SK-N-DZ (cell line): ENCODE measurements at places on chromosomes 1 and 21.

GRCh38 chr1:192474080-192474683 lies 101.4 kb upstream of the RGS1 start:
- DNase-seq, result peak; percentile 40

- no peak for DNase-seq
Observed at GRCh38 chr1:179812501-179813292, 64.9 kb downstream of the TOR1AIP2 start.

DNA sequence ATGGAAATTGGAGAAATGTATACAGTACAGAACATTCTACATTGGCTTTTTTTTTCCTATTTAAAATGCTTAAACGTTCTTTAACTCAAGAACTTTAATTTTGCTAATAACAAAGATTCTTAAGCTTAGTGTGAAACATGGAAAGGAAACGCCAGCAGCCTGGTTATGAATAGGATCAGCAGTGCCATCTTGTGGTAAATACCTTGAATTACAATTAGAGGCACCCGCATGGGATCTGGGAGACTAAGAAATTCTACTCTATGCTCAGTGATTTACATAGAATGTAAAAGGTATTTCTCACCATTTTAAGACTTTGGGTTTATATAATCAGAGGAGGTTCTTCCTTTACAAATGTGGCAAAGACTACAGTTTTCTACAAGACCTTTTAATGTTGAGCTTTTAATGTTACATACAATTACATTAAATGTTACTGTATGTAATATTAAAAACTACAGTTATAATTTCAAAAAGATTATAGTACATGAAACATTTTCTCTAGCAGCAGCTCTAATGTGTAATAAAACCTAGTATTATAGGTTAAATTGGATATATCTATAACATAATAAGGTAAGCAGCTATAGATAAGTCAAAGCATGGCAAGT lies 32.1 kb upstream of the APOBEC4 start:
- peak; percentile 46 for DNase-seq

GRCh38 chr1:215276582-215276981 lies 194.0 kb downstream of the KCNK2 start:
- DNase-seq, result no peak

GRCh38 chr1:105556266-105556665 lies 1500.2 kb upstream of the PRMT6 start:
- DNase-seq, result no peak

GRCh38 chr1:50251702-50252101 lies 143.0 kb downstream of the ELAVL4 start:
- DNase-seq, result peak; percentile 46

- no peak for DNase-seq
Observed at GRCh38 chr1:158102881-158103674, 77.6 kb upstream of the CD1D start.

- no peak for DNase-seq
Observed at GRCh38 chr1:59124166-59124565, 172.7 kb upstream of the FGGY start.

GRCh38 chr1:100536031-100536430 lies 1.9 kb upstream of the GPR88 start:
- DNase-seq, result no peak

DNA sequence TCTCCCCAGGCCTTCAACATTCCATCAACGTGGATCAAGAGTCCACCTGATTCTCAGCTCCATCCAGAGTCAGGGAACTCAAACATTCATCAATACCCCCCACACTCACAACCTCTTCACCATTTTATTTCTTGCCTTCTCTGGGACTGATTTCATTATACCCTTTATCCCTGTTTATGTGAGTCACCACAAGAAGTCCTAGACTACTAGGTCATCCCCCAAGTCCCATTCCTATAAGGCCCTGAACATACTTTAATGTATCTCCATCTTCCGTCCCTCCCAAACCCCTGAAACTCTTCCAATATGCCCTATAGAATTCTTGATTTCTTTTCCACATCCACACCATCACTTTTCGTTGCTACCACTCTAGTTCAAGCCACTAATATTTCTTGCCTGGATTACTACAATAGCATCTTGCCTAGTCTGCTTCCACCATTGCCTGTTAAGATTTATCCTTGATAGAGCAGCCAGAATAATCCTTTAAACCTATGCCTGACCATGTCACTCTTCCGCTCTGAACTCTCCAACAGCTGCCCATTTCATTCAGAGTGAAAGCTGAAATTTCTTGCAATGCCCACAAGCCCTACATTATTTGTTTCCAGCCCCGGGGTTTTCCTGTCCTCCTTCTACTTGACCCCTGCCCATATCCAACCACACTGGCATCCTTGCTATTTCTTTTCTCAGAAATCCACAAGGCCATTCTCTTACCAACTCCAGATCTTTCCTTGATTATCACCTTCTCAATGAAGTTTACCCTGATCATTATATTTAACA lies 9.4 kb upstream of the SAMD13 start:
- no peak for DNase-seq

- DNase-seq, result no peak
Observed at GRCh38 chr1:228884615-228885566, 149.6 kb downstream of the RHOU start.

DNA sequence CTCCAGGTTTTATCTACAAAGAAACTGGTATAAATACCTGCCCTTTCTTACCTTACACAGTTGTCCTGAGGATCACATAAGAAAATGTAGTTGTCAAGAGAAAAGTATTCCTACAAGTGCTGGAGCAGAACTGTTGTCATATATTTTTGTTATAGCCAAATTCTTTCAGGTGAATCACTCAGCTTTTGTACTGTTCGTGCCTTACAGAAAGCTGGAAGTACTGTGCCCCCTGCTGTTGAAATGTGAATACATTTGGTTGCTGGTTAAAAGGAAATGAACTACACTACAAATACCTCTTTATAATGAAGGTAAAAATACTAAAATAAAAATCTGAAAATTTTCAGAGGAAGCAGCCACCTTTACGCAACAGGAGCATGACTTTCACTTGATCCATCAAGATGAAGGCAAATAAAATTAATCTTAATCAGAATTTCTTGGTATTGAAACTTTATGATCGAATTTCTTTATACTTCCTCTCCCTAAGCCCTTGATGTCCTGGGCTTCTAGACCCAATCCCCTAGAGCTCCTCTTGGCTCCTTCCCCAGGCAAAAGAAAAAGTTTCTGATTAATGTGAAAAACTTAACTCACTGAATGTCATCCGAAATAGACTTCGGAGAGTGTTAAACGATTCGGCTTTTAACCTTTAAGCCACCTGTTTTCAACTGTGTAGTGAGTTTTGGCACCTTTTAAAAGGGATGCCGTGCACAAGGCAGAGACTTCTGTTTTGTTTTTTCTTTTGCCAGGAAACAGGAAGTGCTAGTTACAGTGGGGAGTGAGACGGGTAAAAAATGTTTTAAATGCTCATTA lies 12.5 kb downstream of the CHML start:
- DNase-seq, result peak; percentile 32

DNA sequence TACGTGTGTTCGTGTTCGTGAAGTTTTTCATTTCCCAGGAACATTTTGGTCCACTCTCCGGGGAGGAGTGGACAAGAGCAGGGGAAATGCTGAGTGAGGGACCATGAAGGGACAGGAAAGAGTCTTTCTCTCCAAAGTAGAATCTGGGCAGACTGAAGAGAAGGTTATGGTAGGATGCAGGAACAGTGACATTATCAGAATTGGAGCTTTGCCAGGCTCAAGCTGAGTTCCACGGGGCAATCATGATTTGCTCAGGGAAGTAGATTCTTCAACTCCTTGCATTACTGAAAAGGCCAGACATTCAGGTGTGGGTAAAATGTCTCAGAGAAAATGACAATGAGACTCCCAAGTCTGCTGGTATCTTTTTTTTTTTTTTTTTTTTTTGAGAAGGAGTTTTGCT lies 16.6 kb downstream of the ATP1A4 start:
- DNase-seq, result no peak

- no peak for DNase-seq
Observed at GRCh38 chr1:178011465-178011828, 41.6 kb upstream of the SEC16B start.

DNA sequence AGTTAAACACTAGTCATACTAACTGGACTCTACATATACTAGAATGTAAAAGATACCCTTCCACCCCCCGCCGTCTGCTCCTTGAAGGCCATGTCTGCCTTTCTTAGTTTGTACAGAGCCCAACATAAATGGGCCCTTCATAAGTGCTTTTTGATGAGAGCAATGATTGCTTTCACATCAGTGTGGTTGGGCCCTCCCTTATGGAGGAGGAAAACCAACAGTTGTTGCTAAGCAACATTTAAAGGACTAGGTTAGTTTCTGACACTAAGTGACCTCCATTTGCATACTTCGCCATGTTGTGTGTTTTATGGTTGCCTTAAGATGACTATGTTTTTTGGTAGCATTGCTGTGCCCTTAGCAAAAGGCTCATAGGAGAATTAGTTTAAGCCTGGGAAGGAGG lies 182.0 kb upstream of the SGIP1 start:
- DNase-seq, result no peak

- no peak for DNase-seq
Observed at GRCh38 chr21:42384989-42385388, 10.9 kb downstream of the TMPRSS3 start.

GRCh38 chr21:24628046-24628445 lies 979.2 kb downstream of the MRPL39 start:
- DNase-seq, result no peak

- DNase-seq, result no peak
Observed at GRCh38 chr1:206808615-206809014, 36.3 kb upstream of the IL10 start.

GRCh38 chr1:114355240-114355639 lies 155.8 kb downstream of the TRIM33 start:
- no peak for DNase-seq

- no peak for DNase-seq
Observed at GRCh38 chr1:9052272-9053049, 17.0 kb downstream of the SLC2A5 start.

DNA sequence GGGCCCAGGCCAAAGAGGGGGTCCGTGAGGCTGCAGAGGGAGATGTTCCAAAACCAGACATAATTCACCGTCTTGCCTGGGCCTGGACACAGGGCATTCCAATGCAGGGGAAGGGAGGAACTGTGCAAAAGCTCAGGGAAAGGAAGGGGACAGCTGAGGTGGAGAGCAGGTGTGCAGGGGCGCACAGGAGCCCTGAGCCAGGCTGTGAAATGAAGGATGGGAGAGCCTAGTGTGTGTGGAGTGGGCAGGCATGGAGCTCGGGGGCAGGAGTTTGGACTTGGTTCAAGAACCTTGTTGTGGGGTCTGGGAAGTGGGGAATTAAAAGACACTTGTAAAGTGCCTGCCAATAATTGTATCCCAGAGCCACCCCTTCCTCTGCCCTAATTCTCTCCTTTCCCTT lies 2.3 kb downstream of the TNNI1 start:
- DNase-seq, result no peak

GRCh38 chr21:29163341-29164115 lies 33.1 kb downstream of the MAP3K7CL start:
- no peak for DNase-seq

- no peak for DNase-seq
Observed at GRCh38 chr1:7590426-7590790, 180.7 kb upstream of the VAMP3 start.

GRCh38 chr1:229509576-229509975 lies 1.4 kb upstream of the NUP133 start:
- DNase-seq, result no peak

GRCh38 chr1:114139540-114139939 lies 14.1 kb downstream of the SYT6 start:
- DNase-seq, result no peak

DNA sequence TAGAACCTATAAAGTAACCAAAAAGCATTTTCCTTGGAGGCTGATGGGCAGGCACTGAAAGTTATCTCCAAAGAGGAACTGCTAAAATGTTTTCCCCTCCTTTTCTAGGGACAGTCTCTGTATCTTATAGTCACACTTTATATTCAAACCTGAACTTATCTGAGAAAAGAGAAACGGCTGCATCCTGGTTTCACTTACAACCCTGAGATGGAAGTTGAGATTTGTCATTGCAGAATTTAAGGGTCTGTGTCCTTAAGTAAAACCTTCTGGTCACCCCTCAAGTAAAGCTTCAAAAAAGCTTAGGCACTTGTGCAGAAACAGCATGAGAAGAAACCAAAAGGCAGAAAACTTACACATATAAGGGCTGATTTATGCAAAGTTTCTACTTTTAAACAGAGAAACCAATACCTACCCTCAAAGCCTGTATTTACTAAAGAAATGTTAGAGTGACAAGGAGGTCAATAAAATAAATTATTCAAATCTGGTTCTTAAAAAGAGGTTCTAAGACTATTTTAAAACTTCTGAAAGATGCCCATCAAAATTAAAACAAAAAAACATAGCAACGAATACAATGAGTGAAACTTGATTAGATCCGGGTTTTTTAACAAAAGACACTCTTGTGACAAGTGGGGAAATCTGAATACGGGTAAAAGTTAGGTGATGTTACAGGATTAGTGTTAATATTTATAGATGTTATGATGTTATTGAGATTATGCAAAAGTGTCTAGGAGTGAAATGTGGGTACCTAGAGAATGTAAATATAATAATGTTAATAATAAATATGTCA lies 9.9 kb downstream of the CD58 start:
- no peak for DNase-seq

DNA sequence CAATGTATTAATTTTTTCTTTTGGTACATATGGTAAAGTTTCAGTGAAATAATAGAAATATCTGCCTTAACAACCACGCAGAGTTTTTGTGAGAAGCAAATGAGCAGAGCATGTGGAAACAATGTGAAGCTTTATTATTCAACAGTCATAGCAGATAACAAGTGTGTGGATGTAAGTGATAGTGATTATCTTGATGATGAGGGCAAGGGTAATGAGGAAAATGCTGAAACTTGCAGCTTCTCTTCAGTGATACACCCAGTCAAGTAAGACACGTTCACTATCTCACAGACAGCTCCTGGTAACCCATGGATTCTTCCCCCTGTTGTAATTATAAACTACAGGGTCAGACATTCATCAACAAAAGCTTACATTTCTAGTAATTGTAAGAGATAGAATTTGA lies 14.6 kb upstream of the OR2L5 start:
- no peak for DNase-seq

DNA sequence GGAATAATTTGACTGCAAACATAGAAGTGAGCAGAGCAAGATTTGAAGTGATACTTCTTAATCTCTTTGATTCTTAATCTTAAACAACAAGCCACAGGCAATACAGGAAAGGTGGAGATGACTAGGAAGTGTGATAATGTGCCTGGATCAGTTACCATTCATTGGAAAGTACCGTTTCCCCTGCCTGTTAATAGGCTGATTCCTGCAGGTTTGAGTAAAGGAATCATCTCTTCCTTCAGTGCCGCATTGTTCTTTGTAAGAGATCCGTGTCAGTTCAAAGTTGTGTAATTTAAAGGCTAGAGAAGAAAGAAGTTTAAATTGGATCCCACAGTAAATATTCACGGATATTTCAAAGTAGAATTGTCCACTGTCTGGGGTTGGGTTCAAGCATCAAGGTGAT lies 43.5 kb upstream of the BCL10 start:
- DNase-seq, result no peak
